PC-9 (cell line): ENCODE measurements at places on chromosomes 2 and 18. TPM values are rescaled to one million over a fixed set of nuclear protein-coding genes. Genes with fewer than 3 reads are reported as not detected.

Gene MERTK
- total RNA-seq, result 1.6 and 3.4 TPM in 2 replicates

Gene LDLRAD4
- total RNA-seq, result 1.2 and 1.7 TPM in 2 replicates

Gene HOXD10
- total RNA-seq, result not detected in 2 replicates

Gene ANKRD30B
- total RNA-seq, result not detected in 2 replicates

GRCh38 chr2:126715576-126716406 lies 59.8 kb downstream of the GYPC start:
- H3K36me3 ChIP-seq, result no peaks in the 10 kb centered on the region
- H3K27ac ChIP-seq, result no peak overlapping the region
- peaks cover 60% of the 10 kb centered on the region for H3K27me3 ChIP-seq
- H3K4me1 ChIP-seq, result no peaks in the 10 kb centered on the region

DNA sequence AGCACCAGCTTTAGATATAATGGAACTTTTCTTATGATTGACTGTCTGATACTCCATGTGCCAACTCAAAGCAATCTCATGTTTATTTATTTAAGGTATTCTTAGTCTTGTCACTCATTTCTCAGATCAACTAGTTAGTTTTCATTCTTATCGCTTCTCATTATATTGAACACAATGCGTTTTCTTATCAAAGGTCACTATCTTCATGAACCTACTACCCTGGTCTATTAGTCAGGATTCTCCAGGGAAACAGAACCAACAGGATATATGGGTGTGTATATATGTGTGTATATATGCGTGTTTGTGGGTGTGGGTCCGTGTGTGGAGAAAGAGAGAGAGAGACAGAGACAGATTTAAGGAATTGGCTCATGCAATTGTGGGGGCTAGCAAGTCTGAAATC lies 619.9 kb downstream of the ZEB2 start:
- H3K36me3 ChIP-seq, result no peaks in the 10 kb centered on the region; the same call in 1 of the 2 replicates
- H3K4me1 ChIP-seq, result peaks cover 18% of the 10 kb centered on the region
- H3K4me3 ChIP-seq, result no peak overlapping the region
- H3K27me3 ChIP-seq, result no peaks in the 10 kb centered on the region

DNA sequence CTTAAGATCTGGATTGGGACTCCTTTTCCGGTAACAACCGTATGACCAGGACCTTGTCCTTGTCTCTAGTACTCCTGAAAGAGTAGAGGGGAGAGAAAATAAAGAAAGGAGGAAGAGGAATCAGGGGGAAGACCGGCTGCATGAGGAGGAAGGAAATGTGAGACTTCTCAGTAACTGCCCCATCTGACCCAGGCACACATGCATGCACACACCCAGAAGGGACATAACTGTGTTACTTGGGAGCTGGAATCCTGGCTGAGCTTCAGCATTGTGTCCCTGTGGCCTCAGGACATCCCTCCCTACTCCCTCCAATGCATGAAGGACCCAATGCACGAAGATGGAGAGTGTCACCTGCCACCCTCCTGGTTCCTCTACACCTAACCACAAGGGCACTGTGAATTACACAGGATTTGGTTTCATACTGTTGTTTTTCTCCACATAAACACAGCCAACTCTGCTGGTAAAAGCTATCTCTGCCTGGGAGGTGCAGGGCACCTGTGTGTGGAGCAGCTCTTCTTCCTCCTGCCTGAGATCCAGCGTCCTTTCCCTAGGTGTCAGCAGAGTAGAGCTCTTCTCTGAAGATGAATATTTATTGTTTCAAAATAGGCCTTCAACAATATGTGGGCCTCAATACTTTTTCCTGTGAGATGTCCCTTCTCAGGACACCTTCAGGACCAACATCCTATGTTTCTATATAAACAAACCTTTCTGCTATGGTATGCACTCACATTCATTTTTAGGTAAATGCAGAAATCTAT lies 574.1 kb upstream of the ID2 start:
- DNase-seq, result no peak
- no peak overlapping the region for H3K27ac ChIP-seq
- no peaks in the 10 kb centered on the region for H3K36me3 ChIP-seq
- no peak overlapping the region for H3K4me3 ChIP-seq

DNA sequence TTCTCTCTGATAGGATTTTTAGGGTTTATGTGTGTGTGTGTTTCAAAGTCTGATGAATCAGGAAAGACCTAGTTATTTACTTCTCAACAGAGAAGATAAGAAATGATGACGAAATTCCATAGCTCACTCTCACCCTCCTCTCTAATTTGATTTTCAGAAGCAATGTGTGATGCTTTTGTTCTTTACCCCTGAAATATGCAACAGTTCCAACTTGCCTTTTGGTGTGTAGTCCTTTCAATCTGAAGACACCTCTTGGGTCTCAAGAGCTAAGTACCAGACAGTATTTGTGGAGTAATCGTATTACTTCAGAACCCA lies 18.7 kb upstream of the LCLAT1 start:
- DNase-seq, result no peak
- H3K36me3 ChIP-seq, result no peaks in the 10 kb centered on the region
- H3K27me3 ChIP-seq, result no peaks in the 10 kb centered on the region
- H3K4me3 ChIP-seq, result no peak overlapping the region

DNA sequence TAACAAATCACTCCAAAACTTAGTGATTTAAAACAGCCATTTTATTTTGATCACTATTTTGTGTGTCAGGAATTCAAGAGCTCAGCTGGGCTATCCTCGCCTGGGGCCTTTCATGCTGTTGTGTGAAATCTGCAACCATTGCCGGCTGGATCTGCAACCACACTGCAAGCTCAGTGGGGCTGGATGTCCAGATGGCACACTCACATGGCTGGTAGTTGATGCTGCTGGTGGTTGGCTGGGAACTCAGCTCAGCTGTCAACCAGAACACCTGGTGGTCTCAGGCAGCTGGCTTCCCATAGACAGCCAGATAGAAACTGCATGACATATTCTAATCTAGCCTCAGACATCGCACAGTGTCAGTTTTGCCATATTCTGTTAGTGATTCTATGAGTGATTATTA lies 30.6 kb upstream of the AP1S3 start:
- no peaks in the 10 kb centered on the region for H3K36me3 ChIP-seq
- H3K4me3 ChIP-seq, result no peak overlapping the region
- DNase-seq, result no peak
